ENCODE measurements at places on chromosomes 4 and X. TPM values are rescaled to one million over a fixed set of nuclear protein-coding genes. Genes with fewer than 3 reads are reported as not detected.

BMP15 gene
- total RNA-seq, result not detected

GYPE gene
- not detected for total RNA-seq

PGAM4 gene
- total RNA-seq, result not detected

HNRNPDL gene
- 396 TPM for total RNA-seq

SLC4A4 gene
- 0.88 TPM for total RNA-seq

MAMLD1 gene
- total RNA-seq, result 0.40 TPM

BCORL1 gene
- 1.4 TPM for total RNA-seq

TMPRSS11D gene
- total RNA-seq, result 0.05 TPM

ARMCX6 gene
- 14.3 TPM for total RNA-seq

HELT gene
- total RNA-seq, result not detected

ANAPC10 gene
- total RNA-seq, result 17.3 TPM

XK gene
- 0.08 TPM for total RNA-seq

ENOX2 gene
- total RNA-seq, result 7.7 TPM

CYLC1 gene
- not detected for total RNA-seq

CT45A5 gene
- total RNA-seq, result 135 TPM

TMEM144 gene
- total RNA-seq, result 2.3 TPM

SUPT20HL2 gene
- total RNA-seq, result not detected

PNMA6A gene
- total RNA-seq, result 0.08 TPM

RNF175 gene
- total RNA-seq, result 1.1 TPM

NHS gene
- 11.5 TPM for total RNA-seq

MPC1L gene
- total RNA-seq, result not detected

DMP1 gene
- not detected for total RNA-seq

RPS6KA3 gene
- total RNA-seq, result 50.2 TPM

TNMD gene
- not detected for total RNA-seq

CCDC110 gene
- not detected for total RNA-seq

BMX gene
- 2.1 TPM for total RNA-seq

WAS gene
- total RNA-seq, result 1.6 TPM

RHOXF2 gene
- total RNA-seq, result not detected

DUSP21 gene
- total RNA-seq, result not detected

ZAR1 gene
- 1.1 TPM for total RNA-seq

TRIM60 gene
- 0.19 TPM for total RNA-seq

SPOCK3 gene
- 1.4 TPM for total RNA-seq

IL13RA2 gene
- total RNA-seq, result 350 TPM

TRIM75 gene
- not detected for total RNA-seq

LANCL3 gene
- total RNA-seq, result 0.75 TPM

GLRB gene
- 3.9 TPM for total RNA-seq

GABRG1 gene
- 0.72 TPM for total RNA-seq

NWD2 gene
- total RNA-seq, result not detected

CXCL8 gene
- 34.0 TPM for total RNA-seq

MAGEA9 gene
- not detected for total RNA-seq

KCND1 gene
- 0.96 TPM for total RNA-seq

AGTR2 gene
- total RNA-seq, result not detected

SLBP gene
- total RNA-seq, result 117 TPM

HAUS7 gene
- total RNA-seq, result 68.3 TPM

HS3ST1 gene
- 8.9 TPM for total RNA-seq

TECRL gene
- not detected for total RNA-seq

MED14 gene
- 24.0 TPM for total RNA-seq

SPCS3 gene
- 59.4 TPM for total RNA-seq

All from A375 (cell line).